Epithelial cell of proximal tubule (primary cell): ENCODE measurements at places on chromosomes 12 and 14. TPM values are rescaled to one million over a fixed set of nuclear protein-coding genes. Genes with fewer than 3 reads are reported as not detected.

The INSM2 gene
- total RNA-seq = not detected in 2 replicates

The MAP1LC3B2 gene
- 0.29 TPM in 1 of 2 replicates, not detected in the other for total RNA-seq

The NTF3 gene
- 1.9 and 2.1 TPM in 2 replicates for total RNA-seq

The AICDA gene
- total RNA-seq = not detected in 2 replicates

The PRR4 gene
- total RNA-seq = 0.29 and 1.2 TPM in 2 replicates

The SLC6A12 gene
- 0.07 TPM in 1 of 2 replicates, not detected in the other for total RNA-seq

The NFE2 gene
- total RNA-seq = not detected in 2 replicates

The FBLN5 gene
- total RNA-seq = 2.2 and 4.8 TPM in 2 replicates

The SPIC gene
- not detected in 2 replicates for total RNA-seq

The CEP128 gene
- total RNA-seq = 5.2 and 5.7 TPM in 2 replicates

The OR4K15 gene
- not detected in 2 replicates for total RNA-seq

The WDHD1 gene
- 18.9 and 19.6 TPM in 2 replicates for total RNA-seq

The IL31 gene
- not detected in 2 replicates for total RNA-seq

The WIF1 gene
- not detected in 2 replicates for total RNA-seq

The ERBB3 gene
- total RNA-seq = 14.3 and 24.2 TPM in 2 replicates

The HOXC12 gene
- not detected in 2 replicates for total RNA-seq

The KRT74 gene
- total RNA-seq = not detected in 2 replicates

The ARMH4 gene
- total RNA-seq = 4.4 and 5.8 TPM in 2 replicates

The AKT1 gene
- total RNA-seq = 162 and 203 TPM in 2 replicates

The LRFN5 gene
- total RNA-seq = 1.3 and 1.4 TPM in 2 replicates

The PLEKHG3 gene
- total RNA-seq = 48.1 and 52.8 TPM in 2 replicates

The SLC25A21 gene
- total RNA-seq = 0.81 and 1.5 TPM in 2 replicates

The NT5DC3 gene
- 7.5 and 10.3 TPM in 2 replicates for total RNA-seq

The TRPV4 gene
- total RNA-seq = 1.4 and 2.2 TPM in 2 replicates

The CIROP gene
- total RNA-seq = not detected in 2 replicates

The KCNC2 gene
- total RNA-seq = not detected in 2 replicates

The RTL1 gene
- total RNA-seq = 0.06 TPM in 1 of 2 replicates, not detected in the other
